NCI-H1105 treated with DMSO at 0.1 percent for 48 hours (cell line): ENCODE measurements at places on chromosomes 6 and 20.

- DNase-seq, result no peak
Measured at GRCh38 chr6:13101409-13101808, 226.9 kb downstream of the TBC1D7 start.

DNA sequence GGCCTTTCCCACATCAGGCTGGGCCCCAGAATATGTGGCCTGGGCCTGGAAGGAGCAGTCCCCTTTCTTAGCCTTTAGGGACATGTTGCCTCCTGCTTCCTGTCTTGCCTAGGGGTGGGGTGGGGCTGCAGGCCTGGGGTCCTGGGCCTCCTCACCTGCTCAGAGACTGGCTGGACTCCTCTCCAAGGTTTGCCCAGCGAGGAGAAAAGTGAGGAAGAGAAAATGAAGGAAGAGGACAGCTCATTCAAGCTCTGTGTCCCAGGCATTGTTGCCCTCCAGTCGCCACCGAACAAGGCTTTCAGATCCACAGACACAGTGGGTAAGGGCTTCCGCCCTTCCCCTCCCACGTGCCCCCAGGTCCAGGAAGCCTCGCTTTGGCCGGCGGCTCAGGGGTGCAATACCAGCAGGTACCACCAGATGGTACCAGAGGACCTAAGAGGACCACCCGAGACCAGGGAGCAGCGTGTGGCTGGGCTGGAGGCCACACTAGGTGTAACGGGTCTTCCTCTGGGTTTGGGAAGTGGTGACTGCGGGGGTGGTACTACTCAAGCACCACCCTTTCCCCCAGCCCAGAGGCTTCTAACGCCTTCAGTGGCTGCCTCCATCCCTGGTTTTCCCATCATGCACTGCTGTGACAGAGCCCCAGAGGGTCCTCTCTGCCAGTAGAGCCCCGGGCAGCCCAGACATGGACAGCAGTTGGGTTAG lies 5.5 kb upstream of the BAK1 start:
- peak; percentile 75 for DNase-seq

GRCh38 chr6:135527960-135528249 lies 30.4 kb upstream of the AHI1 start:
- DNase-seq, result no peak

- DNase-seq, result no peak
Measured at GRCh38 chr6:54222217-54222616, 86.0 kb upstream of the TINAG start.

GRCh38 chr20:17012546-17013226 lies 214.2 kb upstream of the PCSK2 start:
- DNase-seq, result no peak

GRCh38 chr20:1857466-1857865 lies 37.7 kb upstream of the SIRPA start:
- DNase-seq, result no peak

DNA sequence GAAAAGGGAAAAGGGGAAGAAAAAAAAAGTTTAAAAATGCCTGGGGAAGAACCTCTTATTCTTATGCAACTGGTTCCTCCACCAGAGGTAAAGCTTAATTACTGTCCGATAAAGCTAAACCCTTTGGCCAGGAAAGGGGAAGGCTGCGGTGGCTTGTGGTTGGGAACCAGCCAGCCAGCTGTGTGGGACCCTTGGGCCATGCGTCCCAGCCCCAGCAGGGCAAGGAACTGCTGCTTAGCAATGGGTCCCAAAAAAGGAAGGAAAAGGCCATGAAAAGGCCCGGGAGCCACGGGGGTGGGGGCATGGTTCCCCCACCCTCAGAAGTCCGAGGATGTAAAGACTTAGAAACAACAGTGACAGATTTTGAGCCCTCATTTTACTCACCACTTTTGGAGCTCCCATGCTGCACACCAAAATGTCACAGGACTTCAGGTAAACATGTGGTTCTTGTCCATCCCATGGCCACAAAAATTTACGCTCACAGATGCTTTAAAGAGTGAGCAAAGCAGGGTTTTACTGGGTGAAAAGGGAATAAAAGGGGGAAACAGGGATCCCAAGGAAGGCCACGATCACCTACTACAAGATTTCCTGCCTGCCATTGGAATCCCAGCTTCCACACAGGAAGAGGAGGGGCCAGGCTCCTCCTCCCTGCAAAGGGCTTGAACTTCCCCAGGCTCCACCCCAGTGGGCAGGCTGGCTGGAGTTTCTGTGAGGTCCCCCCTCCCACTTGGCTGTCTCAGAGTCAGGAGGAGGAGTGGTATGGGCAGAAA lies 1234.7 kb upstream of the GJE1 start:
- no peak for DNase-seq
